ENCODE measurements at places on chromosomes 2 and 18.
A peak's percentile ranks its signal among the peaks of the same experiment; 100 is the strongest.

GRCh38 chr2:124065636-124066035 lies 40.5 kb downstream of the CNTNAP5 start:
- H3K4me1 ChIP-seq: no peaks in the 10 kb centered on the region
- no peak overlapping the region for H3K4me3 ChIP-seq
- H3K36me3 ChIP-seq: no peaks in the 10 kb centered on the region
- H3K27me3 ChIP-seq: no peaks in the 10 kb centered on the region
- no peak for DNase-seq
- no peak overlapping the region for H3K27ac ChIP-seq

DNA sequence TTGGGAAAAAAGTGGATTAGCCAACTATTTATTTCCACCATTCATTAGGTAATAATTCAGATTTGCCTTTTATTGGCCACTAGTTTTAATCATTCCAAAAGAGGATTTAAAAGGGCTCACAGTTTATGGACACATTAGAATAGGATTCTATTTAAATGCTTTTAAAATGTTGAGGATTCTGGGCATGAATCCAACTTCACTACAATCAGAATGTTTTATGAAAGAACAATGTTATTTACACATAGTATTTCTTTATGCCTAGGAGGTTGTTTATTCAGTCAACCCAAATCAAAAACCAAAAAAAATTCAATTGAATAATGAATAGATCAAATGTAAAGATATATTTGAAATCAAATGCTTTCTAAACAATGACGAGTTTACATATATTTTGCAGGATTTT lies 232.2 kb downstream of the GULP1 start:
- no peaks in the 10 kb centered on the region for H3K36me3 ChIP-seq
- H3K27ac ChIP-seq: no peak overlapping the region
- peaks cover 2% of the 10 kb centered on the region for H3K27me3 ChIP-seq
- no peaks in the 10 kb centered on the region for H3K4me1 ChIP-seq

DNA sequence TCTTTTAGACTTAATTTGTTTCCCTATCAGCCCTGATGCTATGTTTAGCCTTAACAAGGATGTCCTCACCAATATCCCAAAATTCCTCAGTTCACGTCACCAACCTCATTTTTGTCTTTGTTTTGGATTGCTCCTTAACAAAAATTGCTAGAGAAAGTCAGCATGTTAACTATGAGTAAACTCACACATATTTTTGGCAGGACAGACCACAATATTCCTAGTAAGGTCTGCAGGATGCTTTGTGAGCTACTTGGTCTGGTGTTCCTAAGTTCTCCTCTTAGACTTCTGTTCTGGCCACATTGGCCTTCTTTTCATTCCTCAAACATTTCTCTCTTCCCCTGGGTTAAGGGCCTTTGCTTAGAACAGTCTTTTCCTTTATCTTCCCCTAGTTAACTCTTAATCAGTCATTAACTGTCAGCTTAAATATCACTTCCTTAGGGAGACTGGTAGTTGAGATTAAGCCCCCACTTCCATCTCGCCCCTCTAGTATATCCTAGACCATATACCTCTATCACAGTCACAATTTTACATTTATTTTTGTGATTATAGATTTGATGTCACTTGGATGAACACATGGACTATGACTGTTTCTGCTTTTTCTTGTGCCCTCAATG lies 116.2 kb downstream of the ADCYAP1 start:
- no peak overlapping the region for H3K4me3 ChIP-seq
- no peaks in the 10 kb centered on the region for H3K36me3 ChIP-seq
- DNase-seq: no peak
- no peak overlapping the region for H3K27ac ChIP-seq
- no peaks in the 10 kb centered on the region for H3K27me3 ChIP-seq

GRCh38 chr18:12291690-12292089 lies 16.4 kb upstream of the TUBB6 start:
- no peak for DNase-seq
- H3K27me3 ChIP-seq: peaks cover 30% of the 10 kb centered on the region
- H3K4me1 ChIP-seq: peaks cover 4% of the 10 kb centered on the region
- H3K4me3 ChIP-seq: no peak overlapping the region

DNA sequence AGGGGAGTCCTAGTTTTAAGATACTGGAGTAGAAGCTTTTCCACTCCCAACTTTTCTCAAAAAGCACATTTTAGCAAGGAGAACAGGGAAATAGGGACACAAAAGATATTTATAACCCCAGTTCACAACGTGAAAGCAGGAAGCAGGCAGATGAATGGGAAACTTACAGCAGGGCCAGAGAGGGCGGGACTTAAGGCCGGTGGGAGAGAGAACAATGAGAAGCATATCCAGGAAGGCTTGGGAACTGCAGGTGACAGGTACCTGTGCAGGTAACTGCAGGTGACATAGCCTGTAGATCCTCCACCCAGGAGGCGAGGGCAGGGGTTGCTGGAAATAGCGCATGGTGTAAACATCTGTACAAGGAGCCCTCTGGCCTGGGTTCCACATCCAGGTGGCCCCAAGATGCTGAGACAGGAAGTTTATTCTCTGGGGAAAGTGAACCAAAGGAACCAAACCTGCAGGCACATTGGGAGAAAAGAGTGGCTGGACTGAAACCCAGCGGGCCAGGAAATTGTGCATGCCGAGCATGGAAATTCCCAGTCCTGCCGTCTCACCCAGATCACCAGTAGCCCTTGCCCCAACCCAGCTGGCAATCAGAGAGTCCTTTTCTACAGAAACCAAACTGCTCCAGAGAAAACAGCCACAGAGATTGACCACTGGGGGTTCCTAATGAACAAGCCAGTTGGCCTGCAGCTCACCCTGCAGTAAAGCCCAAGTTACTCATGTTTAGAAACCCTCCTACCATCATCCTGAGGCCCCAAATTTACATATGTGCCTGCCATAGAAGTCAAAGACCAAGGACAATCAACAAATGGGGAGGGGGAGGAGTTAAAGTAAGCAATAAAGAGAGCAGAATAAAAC lies 24.3 kb upstream of the COL6A3 start:
- H3K4me3 ChIP-seq: peak overlapping the region; percentile 28
- peak overlapping the region; percentile 78 for H3K27ac ChIP-seq
- H3K27me3 ChIP-seq: no peaks in the 10 kb centered on the region

- H3K4me1 ChIP-seq: peaks cover 74% of the 10 kb centered on the region
- H3K4me3 ChIP-seq: peak overlapping the region; percentile 42
- H3K27me3 ChIP-seq: no peaks in the 10 kb centered on the region
These were observed 50.5 kb downstream of the ZFP36L2 start for GRCh38 chr2:43175876-43176275.

- H3K4me1 ChIP-seq: no peaks in the 10 kb centered on the region
- peaks cover 12% of the 10 kb centered on the region for H3K27me3 ChIP-seq
- no peaks in the 10 kb centered on the region for H3K36me3 ChIP-seq
- H3K4me3 ChIP-seq: no peak overlapping the region
- no peak overlapping the region for H3K27ac ChIP-seq
These were observed 19.2 kb upstream of the GALNT5 start for GRCh38 chr2:157238296-157238695.

DNA sequence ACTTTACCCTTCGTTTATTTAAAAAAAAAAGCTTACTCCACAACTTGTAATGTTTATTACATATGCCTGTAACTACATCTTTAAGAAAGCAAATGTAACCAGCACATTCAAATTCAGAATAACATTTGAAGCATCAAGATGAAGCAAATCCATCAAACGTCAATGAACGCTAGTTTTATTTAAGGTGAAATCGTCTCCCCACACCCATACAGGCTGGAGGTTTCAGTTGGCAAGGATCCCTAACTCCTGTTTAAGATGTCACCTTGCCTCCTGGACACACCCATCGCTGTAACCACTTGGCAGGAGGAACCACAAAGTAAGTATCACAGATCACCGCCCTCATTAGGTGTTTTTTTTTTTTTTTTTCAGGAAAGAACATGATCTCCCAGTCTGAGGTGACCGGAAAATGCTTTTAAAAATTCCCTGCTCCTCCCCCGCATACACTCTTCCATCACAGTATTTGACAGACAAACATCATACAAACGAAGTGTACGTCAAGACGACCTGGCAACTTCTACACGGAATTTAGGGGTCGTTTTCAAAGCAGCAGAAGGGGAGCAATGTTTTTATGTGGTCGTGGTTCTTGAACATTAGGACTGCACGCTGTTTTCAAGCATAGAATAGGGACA lies 19.7 kb upstream of the STPG4 start:
- peak overlapping the region; percentile 87 for H3K4me3 ChIP-seq
- peaks cover 55% of the 10 kb centered on the region for H3K4me1 ChIP-seq
- H3K27ac ChIP-seq: peak overlapping the region; percentile 96
- peaks cover 3% of the 10 kb centered on the region for H3K27me3 ChIP-seq

- no peak for DNase-seq
- peak overlapping the region; percentile 81 for H3K4me3 ChIP-seq
- H3K27me3 ChIP-seq: peaks cover 47% of the 10 kb centered on the region
- peaks cover 10% of the 10 kb centered on the region for H3K4me1 ChIP-seq
These were observed 1.1 kb downstream of the EVA1A start for GRCh38 chr2:75559680-75560021.

- H3K4me1 ChIP-seq: no peaks in the 10 kb centered on the region
- H3K4me3 ChIP-seq: no peak overlapping the region
- no peaks in the 10 kb centered on the region for H3K27me3 ChIP-seq
These were observed 50.5 kb upstream of the GRB14 start for GRCh38 chr2:164671664-164672396.

- peaks cover 6% of the 10 kb centered on the region for H3K4me1 ChIP-seq
- H3K27me3 ChIP-seq: no peaks in the 10 kb centered on the region
- no peak for DNase-seq
- no peak overlapping the region for H3K27ac ChIP-seq
These were observed 13.0 kb downstream of the POLR2D start for GRCh38 chr2:127844973-127845372.

DNA sequence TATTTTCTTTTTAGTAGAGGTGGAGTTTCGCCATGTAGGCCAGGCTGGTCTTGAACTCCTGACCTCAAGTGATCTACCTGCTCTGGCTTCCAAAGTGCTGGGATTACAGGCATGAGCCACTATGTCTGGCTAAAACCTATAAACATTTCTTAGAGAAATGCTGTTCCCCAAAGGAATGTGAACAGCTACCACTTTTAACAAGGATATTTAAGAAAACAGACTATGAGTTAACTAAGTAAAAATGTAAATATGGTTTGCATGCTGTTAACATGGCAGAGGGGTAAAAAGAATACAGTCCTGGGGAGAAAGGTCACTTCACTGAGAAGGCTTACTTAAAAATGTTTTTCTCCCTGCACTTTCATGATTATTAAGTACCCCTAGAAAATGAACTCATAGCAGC lies 57.1 kb downstream of the SLC16A14 start:
- no peaks in the 10 kb centered on the region for H3K36me3 ChIP-seq
- H3K27me3 ChIP-seq: no peaks in the 10 kb centered on the region
- H3K4me3 ChIP-seq: no peak overlapping the region
- no peak for DNase-seq
- peaks cover 2% of the 10 kb centered on the region for H3K4me1 ChIP-seq
- no peak overlapping the region for H3K27ac ChIP-seq

DNA sequence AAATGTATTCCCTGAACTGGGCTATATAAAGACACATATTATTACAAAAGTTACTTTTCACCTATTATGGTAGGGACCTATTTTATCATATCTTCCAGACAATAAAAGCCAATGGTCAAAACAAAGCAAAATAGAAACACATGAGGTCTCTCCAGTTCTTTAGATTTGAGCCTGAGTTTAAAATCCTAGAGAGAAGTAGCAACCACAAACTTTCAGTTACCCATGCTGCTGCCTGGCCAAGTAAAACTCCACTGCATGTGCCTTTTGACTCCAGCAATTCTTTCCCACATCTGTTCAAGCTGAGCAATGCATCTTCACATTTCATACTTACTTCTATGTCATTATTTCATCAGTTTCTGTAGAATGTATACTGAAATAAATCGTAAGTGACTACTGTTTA lies 405.3 kb downstream of the STK39 start:
- no peak for DNase-seq
- H3K36me3 ChIP-seq: no peaks in the 10 kb centered on the region
- H3K27ac ChIP-seq: no peak overlapping the region
- peaks cover 5% of the 10 kb centered on the region for H3K27me3 ChIP-seq
- H3K4me3 ChIP-seq: no peak overlapping the region

GRCh38 chr18:38961880-38962279 lies 1396.3 kb upstream of the CELF4 start:
- H3K4me1 ChIP-seq: no peaks in the 10 kb centered on the region
- no peak for DNase-seq
- no peak overlapping the region for H3K4me3 ChIP-seq
- H3K36me3 ChIP-seq: no peaks in the 10 kb centered on the region
- no peaks in the 10 kb centered on the region for H3K27me3 ChIP-seq

DNA sequence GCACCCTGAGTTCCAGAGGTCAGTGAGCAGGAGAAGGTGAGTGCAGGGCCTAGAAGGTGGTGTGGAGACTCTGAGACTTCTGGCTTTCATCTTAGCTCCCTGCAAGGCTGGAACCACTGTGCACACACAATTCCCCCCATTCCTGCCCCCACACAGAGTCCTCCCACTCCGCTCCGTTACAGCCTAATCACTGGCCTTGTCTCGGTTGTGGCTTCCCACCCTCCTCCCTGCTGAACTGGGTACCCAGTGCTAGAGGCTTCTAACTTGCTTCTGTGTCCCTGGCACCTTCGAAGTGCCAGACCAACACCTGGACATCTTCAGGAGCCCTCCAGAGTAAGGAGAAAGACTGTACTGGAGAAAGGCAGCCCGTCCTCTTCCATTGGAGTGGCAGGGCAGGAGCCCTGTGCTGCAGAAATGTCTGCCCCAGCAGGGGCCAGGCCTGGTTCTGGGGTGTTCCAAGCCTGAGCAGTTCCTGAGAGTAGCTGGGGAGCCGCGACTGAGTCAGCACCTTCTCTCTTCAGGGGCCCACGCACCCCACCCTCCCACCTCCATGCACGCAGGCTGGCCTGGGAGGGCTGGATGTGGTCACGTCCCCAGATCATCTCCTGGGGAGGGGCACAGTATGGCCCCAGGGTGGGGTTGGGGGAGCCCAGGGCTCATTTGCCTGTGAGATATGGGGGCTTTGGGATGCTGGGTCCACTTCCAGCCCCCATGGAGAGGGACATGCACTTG lies 23.4 kb downstream of the CROCC2 start:
- no peak overlapping the region for H3K27ac ChIP-seq
- no peaks in the 10 kb centered on the region for H3K36me3 ChIP-seq
- H3K4me3 ChIP-seq: no peak overlapping the region
- DNase-seq: no peak

DNA sequence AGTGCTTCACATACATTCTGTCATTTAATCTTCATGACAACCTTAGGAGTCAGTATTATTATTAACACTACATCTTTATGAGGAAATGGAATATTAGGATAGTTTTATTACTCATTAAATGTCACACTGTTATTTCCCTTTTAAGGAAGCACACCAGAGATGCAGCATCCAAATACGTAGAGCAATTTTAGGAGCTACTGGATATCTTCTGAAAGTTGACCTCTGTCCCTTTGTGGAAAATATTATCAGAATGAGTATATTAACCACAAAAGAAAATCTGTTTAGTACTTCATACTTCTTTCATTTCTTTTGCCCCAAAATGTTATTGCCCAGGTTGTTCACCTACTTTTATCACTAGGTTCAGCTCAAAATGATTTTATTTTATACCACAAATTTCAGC lies 72.9 kb upstream of the APCDD1 start:
- H3K4me1 ChIP-seq: peaks cover 2% of the 10 kb centered on the region
- no peak overlapping the region for H3K4me3 ChIP-seq
- H3K36me3 ChIP-seq: no peaks in the 10 kb centered on the region
- peaks cover 8% of the 10 kb centered on the region for H3K27me3 ChIP-seq

Measured in activated CD4-positive, alpha-beta T cell treated with anti-CD3 and anti-CD28 coated beads, Interleukin-2, amount 10 ng/mL, durations not matched to agents 24 days and 14 days (primary cell).